ENCODE measurements at places on chromosomes 1 and 21. TPM values are rescaled to one million over a fixed set of nuclear protein-coding genes. Genes with fewer than 3 reads are reported as not detected.

DNA sequence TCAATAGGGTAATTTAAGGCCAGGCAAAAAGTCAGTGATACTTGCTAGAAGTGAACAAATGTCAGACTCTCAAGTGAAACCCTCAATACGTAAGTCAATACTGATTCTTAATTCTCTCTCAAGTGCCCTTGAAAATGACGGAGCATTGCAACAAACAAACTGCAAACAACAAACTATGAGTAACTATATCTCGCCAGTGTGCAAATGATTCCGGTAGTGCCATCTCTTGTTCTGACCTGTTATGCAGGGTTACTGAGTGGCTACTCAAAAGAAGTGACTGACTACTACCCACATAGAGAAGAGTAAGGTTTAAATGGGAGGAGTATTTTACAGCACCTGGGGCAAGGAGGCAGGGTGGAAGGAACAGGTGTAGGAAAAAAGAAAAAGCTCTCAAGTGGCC is 1.6 kb downstream of the SLC19A2 start:
- no peaks in the 10 kb centered on the region for H3K36me3 ChIP-seq
- no peak for DNase-seq
- H3K27me3 ChIP-seq = no peaks in the 10 kb centered on the region

GRCh38 chr1:40396420-40396819 is 22.9 kb downstream of the SMAP2 start:
- no peak overlapping the region for H3K27ac ChIP-seq
- H3K4me1 ChIP-seq = no peaks in the 10 kb centered on the region
- no peak overlapping the region for H3K4me3 ChIP-seq
- H3K36me3 ChIP-seq = no peaks in the 10 kb centered on the region
- H3K27me3 ChIP-seq = no peaks in the 10 kb centered on the region

GRCh38 chr1:232561381-232561780 is 68.6 kb downstream of the SIPA1L2 start:
- DNase-seq = no peak
- no peaks in the 10 kb centered on the region for H3K36me3 ChIP-seq
- no peaks in the 10 kb centered on the region for H3K4me1 ChIP-seq
- no peak overlapping the region for H3K27ac ChIP-seq

DNA sequence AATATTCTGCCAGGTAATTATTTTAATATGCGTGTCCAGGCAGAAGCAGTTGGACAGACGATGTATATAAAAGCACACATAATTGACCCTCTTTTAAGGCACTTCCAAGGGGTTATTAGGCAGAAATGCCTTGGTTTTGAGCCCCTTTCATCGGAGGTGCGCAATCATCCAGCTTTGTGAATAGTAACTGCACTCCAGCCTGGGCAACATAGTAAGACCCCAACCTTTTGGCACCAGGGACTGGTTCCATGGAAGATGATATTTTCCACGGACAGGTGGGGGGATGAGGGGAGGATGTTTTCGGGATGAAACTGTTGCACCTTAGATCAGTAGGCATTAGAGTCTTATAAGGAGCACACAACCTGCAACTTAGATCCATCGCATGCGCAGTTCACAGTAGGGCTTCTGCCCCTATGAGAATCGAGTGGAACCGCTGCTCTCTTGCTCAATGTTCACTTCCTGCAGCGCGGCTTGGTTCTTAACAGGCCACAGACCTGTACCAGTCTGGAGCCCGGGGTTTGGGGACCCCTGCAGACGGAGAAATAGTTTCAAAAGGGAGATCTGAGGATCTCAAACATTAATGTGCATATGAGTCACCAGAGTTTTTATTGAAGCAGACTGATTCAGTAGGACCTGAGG is 1.8 kb upstream of the MCOLN2 start:
- peaks cover 23% of the 10 kb centered on the region for H3K4me1 ChIP-seq
- H3K4me3 ChIP-seq = no peak overlapping the region
- H3K36me3 ChIP-seq = no peaks in the 10 kb centered on the region

TSPAN2 gene
- 0.98 TPM for total RNA-seq

CHODL gene
- total RNA-seq = not detected

OR10Z1 gene
- not detected for total RNA-seq

Measured in HCT116 (cell line).